ENCODE measurements at places on chromosomes 12 and 14. TPM values are rescaled to one million over a fixed set of nuclear protein-coding genes. Genes with fewer than 3 reads are reported as not detected.

DNA sequence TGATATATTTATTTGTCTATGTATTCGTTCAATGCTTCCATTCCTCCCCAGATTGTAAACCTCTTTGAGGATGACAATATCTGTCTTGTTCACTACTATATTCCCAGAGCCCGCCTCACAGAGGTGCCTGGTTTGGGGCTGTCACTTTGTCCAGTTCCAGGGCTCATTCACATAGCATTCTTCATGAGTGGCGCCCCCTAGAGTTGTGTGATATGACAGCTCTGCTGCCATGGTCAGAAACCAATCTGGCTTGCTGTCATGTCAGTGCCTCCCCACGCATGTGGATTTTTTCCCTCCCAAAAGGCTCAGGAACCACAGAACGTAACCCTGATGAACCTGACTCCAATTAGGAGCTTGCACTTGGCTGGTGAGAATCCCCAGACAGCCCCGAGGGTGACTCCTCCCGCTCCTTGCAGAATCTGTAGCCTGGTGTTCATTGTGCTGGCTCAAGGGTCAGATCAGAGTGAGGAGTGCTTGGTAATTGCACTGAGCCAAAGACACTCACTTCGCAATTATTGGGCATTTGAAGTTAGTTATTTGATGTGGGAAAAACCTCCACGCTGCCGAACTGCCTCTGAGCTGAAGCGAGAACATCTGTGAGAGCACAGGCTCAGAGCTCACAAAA is 145.5 kb downstream of the PTPN11 start:
- no peak for DNase-seq

GRCh38 chr12:20212658-20213555 is 155.4 kb upstream of the PDE3A start:
- DNase-seq, result peak; percentile 32

- no peak for DNase-seq
These were observed 55.7 kb downstream of the TMTC1 start for GRCh38 chr12:29728030-29728429.

DNA sequence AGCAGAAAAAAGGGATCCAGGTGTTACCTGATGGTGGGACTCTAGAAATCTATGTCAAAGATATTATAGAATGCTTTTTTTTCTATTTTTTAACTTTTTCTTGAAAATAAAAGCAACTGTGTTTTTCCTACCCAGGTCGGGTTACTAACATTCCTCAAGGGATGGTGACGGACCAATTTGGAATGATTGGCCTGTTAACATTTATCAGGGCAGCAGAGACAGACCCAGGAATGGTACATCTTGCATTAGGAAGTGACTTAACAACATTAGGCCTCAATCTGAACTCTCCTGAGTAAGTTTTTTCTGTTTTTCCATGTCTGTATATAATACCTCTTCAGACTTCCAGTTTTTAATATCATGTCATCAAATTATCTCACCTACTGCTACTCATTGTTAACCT is 27.6 kb upstream of the KCNMB4 start:
- no peak for DNase-seq

DNA sequence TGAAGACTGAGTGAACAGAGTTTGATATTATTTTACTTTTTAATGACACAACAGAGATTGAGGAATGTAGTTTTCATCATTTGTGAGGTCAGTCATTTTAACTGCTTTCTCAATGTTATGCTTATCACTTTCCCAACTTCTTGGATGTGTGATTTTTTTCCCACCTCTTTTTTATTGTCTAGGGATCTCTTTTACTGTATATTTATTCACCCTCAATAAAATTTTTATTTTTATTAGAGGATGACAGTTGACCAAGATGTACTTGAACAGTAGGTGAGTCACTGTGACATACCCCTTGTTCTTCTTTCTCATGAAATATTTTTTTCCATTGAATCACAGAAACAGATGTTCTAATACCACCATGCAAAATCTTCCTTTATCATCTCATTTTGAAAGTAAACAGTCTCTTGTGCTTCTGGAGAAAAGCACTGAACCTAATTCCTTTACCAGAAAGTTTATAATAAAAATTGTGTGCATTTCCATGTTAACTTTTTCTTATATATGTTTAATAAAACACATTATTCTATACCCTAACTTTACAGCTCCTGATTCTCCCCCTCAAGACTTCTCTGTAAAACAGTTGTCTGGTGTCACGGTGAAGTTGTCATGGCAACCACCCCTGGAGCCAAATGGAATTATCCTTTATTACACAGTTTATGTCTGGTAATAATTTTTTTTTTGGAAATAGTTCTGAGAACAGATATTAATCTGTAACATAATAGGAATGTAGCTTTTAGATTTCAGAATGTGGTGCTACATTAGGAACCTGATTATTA is 65.9 kb downstream of the PTPRQ start:
- DNase-seq, result peak; percentile 21

- no peak for DNase-seq
These were observed 161.3 kb downstream of the GXYLT1 start for GRCh38 chr12:41983394-41983793.

DNA sequence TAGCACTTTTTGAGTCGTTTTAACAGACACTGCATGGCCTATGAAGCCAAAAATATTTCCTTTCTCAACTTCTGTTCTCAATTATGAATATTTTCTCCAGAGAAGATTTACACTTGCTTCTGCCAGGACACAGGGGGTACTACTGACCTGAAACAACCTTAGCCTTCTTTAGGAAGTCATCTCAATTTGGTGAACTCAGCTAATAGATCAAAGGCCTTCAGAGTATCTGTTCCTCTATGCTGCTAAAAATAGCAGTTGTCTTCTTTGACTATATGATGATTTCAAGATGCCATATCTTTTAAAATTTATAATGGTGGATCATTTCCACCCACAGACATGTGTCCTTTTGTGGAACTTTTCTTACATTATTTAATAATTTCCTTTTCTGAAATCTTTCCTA is 14.0 kb upstream of the NDUFA12 start:
- no peak for DNase-seq

- no peak for DNase-seq
These were observed 25.6 kb upstream of the PARP11 start for GRCh38 chr12:3898756-3899155.

- no peak for DNase-seq
These were observed 16.7 kb downstream of the SLCO1C1 start for GRCh38 chr12:20711846-20712245.

- DNase-seq, result peak; percentile 76
These were observed 2.5 kb downstream of the C12orf57 start for GRCh38 chr12:6946033-6946919.

GRCh38 chr12:27779416-27779919 is 565 bp upstream of the KLHL42 start:
- DNase-seq, result peak; percentile 26

KRT80 gene
- 0.64 TPM for polyA plus RNA-seq

AMDHD1 gene
- 1.4 TPM for polyA plus RNA-seq

GNB3 gene
- polyA plus RNA-seq, result 4.3 TPM

NPAS3 gene
- polyA plus RNA-seq, result 10.2 TPM
